ENCODE measurements at places on chromosomes 11 and 22.

DNA sequence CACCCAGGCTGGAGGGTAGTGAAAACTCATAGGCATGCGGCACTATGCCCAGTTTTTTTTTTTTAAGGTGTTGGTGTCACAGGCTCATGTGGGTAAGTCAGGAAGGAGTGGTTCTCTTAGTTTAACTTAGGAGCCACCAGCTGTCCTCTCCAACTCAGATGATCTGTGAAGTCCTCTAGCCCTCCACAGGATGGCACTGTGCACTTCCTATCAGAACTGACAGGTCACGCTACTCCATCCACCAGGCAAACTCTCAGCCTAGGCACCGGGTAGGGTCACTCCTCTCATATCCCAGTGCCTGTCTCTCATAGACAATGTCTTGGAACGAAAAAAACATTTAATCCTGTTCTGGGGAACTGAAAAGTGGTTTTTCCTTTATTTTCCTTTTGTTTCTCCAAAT lies 16.5 kb downstream of the NAP1L4 start:
- H3K4me3 ChIP-seq: no peak overlapping the region
- no peak overlapping the region for H3K27ac ChIP-seq
- peaks cover 12% of the 10 kb centered on the region for H3K4me1 ChIP-seq
- no peaks in the 10 kb centered on the region for H3K27me3 ChIP-seq

- no peak for DNase-seq
- H3K27ac ChIP-seq: no peak overlapping the region
- no peaks in the 10 kb centered on the region for H3K36me3 ChIP-seq
- H3K4me3 ChIP-seq: no peak overlapping the region
- no peaks in the 10 kb centered on the region for H3K4me1 ChIP-seq
Measured at GRCh38 chr11:64572143-64572542, 18.9 kb upstream of the SLC22A12 start.

GRCh38 chr11:19738124-19738523 lies 25.5 kb downstream of the NAV2 start:
- no peak overlapping the region for H3K4me3 ChIP-seq
- DNase-seq: no peak
- H3K27me3 ChIP-seq: peaks cover 5% of the 10 kb centered on the region
- H3K36me3 ChIP-seq: no peaks in the 10 kb centered on the region
- no peaks in the 10 kb centered on the region for H3K4me1 ChIP-seq

DNA sequence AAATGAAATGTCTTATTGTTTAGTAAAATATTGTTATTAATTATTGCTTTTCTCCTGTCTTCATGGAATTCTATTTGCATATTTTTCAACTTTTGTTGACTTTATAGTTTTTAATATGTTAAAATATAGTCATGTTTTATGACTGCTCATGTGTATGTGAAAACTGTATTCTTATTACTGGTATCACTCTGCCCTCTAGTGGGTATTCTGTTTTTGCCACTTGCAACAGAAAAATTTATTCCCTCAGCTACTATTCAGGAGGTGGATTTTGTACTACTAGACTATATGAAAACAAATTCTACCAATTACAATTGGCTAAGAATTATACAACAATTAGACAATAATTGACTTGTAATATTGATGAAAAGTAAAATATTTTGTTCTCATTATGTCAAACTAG lies 45.0 kb downstream of the OR4C6 start:
- H3K27ac ChIP-seq: no peak overlapping the region
- H3K4me1 ChIP-seq: peaks cover 2% of the 10 kb centered on the region
- no peak overlapping the region for H3K4me3 ChIP-seq
- DNase-seq: no peak
- H3K27me3 ChIP-seq: no peaks in the 10 kb centered on the region

DNA sequence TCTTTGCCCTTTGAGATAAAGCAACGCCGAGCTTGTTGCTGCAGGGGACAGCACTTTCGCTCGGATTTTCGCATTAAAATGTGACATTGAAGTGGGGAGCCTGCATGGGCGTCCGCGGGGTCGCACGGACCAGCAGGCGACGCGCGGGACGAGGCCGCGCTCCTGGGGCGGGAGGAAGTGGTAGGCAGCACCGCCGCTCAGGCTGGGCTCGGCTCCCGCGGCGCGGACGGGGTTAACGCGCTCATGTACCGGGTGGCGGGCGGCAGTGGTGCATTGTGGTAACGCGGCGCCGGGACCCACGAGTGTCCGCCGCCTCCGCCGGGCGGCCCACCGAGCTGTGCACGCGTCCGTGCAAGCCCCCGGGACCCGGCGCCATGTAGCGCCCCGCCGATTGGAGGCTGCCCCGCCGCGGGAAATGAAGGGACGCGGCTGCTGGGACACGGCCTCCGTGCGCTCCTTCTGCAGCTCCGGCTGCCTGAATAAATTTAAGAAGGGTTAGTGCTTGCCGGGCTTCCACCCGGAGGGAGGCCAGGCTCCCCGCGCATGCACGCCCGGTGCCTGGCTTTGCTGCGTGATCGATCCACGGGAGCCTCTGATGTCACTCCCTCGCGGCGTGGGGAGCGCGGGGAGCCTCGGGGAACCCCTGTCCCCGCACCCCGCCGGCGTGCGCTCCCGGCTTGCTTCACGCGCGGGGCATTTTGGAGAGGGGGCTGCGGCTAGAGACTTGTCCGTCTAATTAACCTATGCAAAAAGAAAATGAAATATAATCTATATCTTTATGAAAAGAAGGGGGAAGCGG lies 127.7 kb downstream of the OSBP2 start:
- DNase-seq: no peak
- H3K4me3 ChIP-seq: peak overlapping the region; percentile 63
- no peaks in the 10 kb centered on the region for H3K36me3 ChIP-seq
- H3K27ac ChIP-seq: no peak overlapping the region
- no peaks in the 10 kb centered on the region for H3K4me1 ChIP-seq

DNA sequence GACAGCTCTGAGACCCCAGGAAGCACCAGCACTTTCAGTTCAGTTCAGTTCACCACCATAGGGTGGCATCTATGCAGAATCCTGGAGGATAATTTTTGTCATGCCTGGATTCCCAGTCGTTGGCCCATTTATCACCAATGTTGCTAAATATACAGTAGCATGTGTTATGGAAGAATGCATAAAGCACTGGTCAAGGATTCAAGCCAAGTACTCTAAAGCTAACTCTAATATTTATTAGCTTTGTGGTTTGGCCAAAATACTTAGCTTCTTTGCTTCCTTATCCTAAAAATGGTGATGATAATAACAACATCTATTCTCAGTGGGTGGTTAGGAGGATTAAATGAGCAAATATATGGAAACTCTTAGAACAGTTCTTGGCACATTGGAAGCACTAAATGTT lies 294.7 kb upstream of the ZC3H12C start:
- no peak for DNase-seq
- no peaks in the 10 kb centered on the region for H3K36me3 ChIP-seq
- no peaks in the 10 kb centered on the region for H3K4me1 ChIP-seq
- peaks cover 5% of the 10 kb centered on the region for H3K27me3 ChIP-seq
- H3K4me3 ChIP-seq: no peak overlapping the region

GRCh38 chr22:46672731-46673130 lies 52.5 kb downstream of the GRAMD4 start:
- peaks cover 13% of the 10 kb centered on the region for H3K36me3 ChIP-seq
- no peaks in the 10 kb centered on the region for H3K27me3 ChIP-seq
- DNase-seq: no peak
- no peak overlapping the region for H3K27ac ChIP-seq
- peak overlapping the region; percentile 27 for H3K4me3 ChIP-seq

- no peak overlapping the region for H3K4me3 ChIP-seq
- peaks cover 4% of the 10 kb centered on the region for H3K27me3 ChIP-seq
- H3K4me1 ChIP-seq: no peaks in the 10 kb centered on the region
- DNase-seq: no peak
- peaks cover 6% of the 10 kb centered on the region for H3K36me3 ChIP-seq
Measured at GRCh38 chr11:34380696-34381095, 22.9 kb upstream of the ABTB2 start.

DNA sequence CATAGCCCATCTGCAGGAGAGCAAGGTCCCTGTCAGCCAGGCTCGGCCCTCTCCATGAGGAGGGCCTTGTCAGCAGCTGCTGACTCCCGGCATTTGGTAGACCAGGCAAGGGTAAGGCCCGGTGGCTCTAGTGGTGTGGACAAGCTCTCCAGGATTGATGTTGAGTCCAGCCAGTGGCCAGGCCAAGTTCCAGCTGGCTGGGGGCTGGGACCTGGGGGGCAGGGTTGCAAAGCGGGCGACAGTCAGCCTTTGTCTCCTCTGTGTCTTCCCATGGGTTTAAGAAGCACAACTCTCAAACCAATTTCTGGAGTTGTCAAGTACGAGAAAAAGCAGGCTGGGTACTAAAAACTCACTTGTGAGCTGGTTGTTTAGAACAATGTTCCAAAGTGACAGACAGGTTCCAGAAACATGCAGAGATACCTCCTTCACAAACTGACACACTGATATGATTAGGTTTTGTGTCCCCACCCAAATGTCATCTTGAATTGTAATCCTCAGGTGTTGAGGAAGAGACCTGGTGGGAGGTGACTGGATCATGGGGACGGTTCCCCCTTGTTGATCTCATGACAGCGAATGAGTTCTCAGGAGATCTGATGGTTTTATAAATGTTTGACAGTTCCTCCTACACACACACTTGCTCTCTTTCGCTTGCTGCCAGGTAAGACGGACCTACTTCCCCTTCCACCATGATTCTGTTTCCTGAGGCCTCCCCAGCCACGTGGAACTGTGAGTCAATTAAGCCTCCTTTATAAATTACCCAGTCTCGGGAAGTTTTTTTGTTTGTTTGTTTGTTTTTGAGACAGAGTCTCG lies 52.3 kb upstream of the SERPIND1 start:
- no peak overlapping the region for H3K4me3 ChIP-seq
- no peaks in the 10 kb centered on the region for H3K27me3 ChIP-seq
- peaks cover 16% of the 10 kb centered on the region for H3K4me1 ChIP-seq
- H3K27ac ChIP-seq: peak overlapping the region; percentile 45
- H3K36me3 ChIP-seq: peaks cover 8% of the 10 kb centered on the region

- no peak overlapping the region for H3K27ac ChIP-seq
- DNase-seq: no peak
- H3K4me1 ChIP-seq: no peaks in the 10 kb centered on the region
- H3K36me3 ChIP-seq: peaks cover 5% of the 10 kb centered on the region
- H3K27me3 ChIP-seq: peaks cover 6% of the 10 kb centered on the region
- H3K4me3 ChIP-seq: no peak overlapping the region
Measured at GRCh38 chr11:129265125-129265788, 73.1 kb upstream of the ARHGAP32 start.

- no peak for DNase-seq
- no peaks in the 10 kb centered on the region for H3K36me3 ChIP-seq
- H3K27ac ChIP-seq: no peak overlapping the region
- no peaks in the 10 kb centered on the region for H3K4me1 ChIP-seq
- H3K27me3 ChIP-seq: peaks cover 24% of the 10 kb centered on the region
- H3K4me3 ChIP-seq: no peak overlapping the region
Measured at GRCh38 chr22:29216011-29216872, 10.5 kb downstream of the EMID1 start.

GRCh38 chr11:36155770-36156160 lies 133.5 kb downstream of the COMMD9 start:
- H3K27ac ChIP-seq: no peak overlapping the region
- no peak for DNase-seq
- no peak overlapping the region for H3K4me3 ChIP-seq
- H3K4me1 ChIP-seq: no peaks in the 10 kb centered on the region
- H3K27me3 ChIP-seq: peaks cover 5% of the 10 kb centered on the region

DNA sequence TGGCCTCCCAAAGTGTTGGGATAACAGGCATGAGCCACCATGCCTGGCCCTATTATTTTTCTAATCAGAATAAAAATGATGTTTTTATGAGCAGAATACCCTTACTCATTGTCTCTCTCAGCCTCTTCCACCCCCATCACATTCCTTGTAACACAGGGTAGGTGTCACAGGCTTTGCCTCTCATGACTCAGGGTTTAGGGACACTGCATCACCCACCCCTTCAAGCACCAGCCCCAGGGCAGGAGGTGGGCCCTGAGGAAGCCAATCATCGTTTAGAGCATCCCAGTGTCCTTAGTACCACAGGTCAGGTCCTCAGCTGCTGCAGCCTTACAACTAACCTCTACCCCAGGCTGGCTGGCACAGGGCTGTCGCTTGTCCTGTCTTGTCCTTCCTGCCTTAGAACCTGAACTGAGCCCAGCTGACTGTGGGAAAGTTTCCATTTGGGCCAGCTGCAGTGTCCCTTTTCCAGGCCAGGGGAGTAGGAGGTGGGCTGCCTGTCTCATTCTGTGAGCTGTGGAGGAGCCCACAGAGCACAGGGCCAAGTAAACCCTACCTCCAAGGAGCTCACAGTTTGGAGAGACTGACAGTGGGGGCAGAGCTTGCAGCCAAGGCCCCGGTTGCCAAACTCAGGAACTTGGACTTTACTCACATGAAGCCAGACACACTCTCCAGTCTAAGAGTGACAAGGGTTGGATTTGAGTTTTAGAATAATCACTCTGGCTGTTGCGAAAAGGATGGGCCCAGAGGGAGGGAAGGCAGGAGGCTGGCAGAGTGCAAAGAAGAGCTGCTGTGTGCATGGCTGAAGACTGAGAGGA lies 19.5 kb upstream of the UVRAG start:
- no peaks in the 10 kb centered on the region for H3K27me3 ChIP-seq
- no peak overlapping the region for H3K27ac ChIP-seq
- peaks cover 8% of the 10 kb centered on the region for H3K36me3 ChIP-seq
- DNase-seq: no peak

DNA sequence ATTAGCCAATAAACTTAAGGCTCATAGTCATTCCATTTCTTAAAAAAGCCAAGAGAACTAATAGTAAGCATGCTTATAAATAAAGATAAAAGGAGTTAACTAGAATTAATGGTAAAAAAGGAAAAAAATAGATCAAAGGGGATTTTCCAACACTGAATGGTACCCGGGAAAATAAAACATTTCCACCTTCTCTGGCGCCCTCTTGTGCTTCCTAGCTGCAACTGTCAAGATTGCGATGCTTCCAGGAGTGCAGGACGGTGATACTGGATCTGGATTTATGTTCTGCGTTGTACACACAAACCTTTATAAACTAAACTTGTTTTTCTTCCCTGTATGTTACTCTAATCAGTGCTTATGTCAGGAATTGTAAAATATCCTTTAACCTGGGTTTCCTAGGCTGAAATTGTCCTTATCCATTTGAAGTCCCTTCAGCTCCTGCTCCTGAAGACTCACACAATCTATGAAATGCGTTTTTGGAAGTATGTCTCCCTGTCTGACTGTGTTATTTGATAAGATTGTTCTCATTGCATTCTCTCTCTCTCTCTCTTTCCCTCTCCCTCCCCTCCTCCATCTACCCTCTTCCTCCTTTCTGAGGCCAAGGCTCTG lies 9.6 kb upstream of the HTATIP2 start:
- no peak overlapping the region for H3K4me3 ChIP-seq
- DNase-seq: peak; percentile 14
- peaks cover 6% of the 10 kb centered on the region for H3K4me1 ChIP-seq
- no peaks in the 10 kb centered on the region for H3K36me3 ChIP-seq

- DNase-seq: no peak
- H3K4me1 ChIP-seq: peaks cover 2% of the 10 kb centered on the region
- no peak overlapping the region for H3K27ac ChIP-seq
- no peaks in the 10 kb centered on the region for H3K27me3 ChIP-seq
- H3K4me3 ChIP-seq: no peak overlapping the region
- H3K36me3 ChIP-seq: no peaks in the 10 kb centered on the region
Measured at GRCh38 chr22:22759371-22759770, 115.0 kb downstream of the GGTLC2 start.

- H3K27ac ChIP-seq: no peak overlapping the region
- no peak overlapping the region for H3K4me3 ChIP-seq
- no peaks in the 10 kb centered on the region for H3K27me3 ChIP-seq
- H3K4me1 ChIP-seq: peaks cover 3% of the 10 kb centered on the region
Measured at GRCh38 chr11:44930588-44931302, 19.9 kb downstream of the TP53I11 start.

- no peaks in the 10 kb centered on the region for H3K4me1 ChIP-seq
- H3K36me3 ChIP-seq: no peaks in the 10 kb centered on the region
- DNase-seq: no peak
- no peaks in the 10 kb centered on the region for H3K27me3 ChIP-seq
Measured at GRCh38 chr11:91913407-91913806, 311.2 kb upstream of the FAT3 start.
